ENCODE measurements at places on chromosomes 11 and 22.

- DNase-seq = no peak
These were observed 10.9 kb downstream of the TST start for GRCh38 chr22:37008365-37008764.

- no peak for DNase-seq
These were observed 16.8 kb upstream of the CCDC86 start for GRCh38 chr11:60825118-60825517.

DNA sequence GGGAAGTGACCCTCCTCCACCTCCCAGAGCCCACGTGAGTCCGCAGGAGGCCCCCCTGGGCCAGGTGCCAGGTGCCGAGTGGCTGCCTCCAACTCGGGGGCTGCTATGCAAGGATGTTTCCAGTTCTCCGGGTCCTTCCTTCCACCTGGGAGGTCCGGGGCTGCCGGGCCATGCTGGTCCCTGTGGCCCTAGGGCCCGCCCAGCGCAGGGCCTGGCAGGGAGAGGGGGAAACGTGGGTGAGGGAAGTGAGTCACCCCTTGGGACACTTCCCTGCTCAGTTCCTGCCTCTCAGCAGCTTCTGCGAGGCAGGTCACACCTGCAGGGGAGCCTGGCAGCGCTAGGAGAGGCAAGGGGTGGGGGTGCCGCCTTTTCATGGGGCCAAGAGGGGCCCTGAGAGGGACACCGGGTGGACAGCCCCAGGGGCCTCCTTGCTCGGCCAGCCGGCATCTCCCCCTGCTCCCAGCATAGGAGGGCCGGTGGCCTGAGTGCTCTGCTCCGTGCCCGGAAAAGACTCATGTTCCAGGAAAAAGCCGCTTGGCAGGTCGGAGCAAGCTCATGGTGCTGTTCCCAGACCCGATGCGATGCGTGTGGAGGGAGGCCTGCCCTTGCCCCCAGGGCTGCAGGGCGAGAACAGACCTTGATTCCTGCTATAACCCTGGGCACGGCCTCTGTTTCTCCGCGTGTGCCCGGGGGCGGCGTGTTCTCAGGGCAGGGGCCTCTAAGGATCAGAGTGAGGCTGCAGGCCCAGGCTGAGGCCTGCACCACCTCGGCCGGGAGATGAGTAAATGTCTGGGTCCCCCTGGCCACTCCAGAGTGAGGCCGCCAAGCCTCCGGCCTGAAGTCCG is 30.3 kb upstream of the WNT7B start:
- DNase-seq = peak; percentile 33

DNA sequence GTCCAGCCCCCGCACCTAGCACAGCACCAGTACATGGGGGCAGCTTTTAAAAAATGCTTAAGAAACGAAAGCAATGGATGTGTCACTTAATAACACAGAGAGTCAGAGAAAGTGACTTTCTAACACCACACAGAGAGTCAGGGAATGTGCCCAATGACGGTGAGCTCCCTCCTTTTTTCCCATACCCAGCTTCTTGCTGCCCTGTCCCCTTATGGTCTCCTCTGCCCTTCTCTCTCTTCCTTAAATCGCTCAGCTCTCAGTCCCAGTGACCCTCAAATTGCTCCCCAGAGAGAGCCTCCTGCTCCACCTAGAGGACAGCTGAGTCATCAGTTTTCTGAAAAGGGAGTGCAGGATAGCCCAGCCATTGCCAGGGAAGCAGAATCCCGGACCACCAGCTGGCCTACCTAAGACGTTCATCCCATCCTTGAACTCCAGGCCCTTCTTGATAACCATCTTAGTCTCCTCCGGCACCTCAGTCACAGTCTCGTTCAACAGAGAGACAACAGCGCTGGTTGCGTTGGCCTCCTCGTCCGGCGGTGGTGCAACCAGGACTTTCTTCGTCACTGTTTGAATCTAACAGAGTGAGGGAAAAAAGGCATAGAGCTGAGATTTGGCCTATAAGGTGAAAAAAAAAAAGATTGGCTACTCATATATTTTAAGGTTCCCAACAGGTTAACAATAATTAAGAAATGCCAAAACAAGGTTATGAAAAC is 113.5 kb downstream of the SLC1A2 start:
- DNase-seq = peak; percentile 24

- no peak for DNase-seq
These were observed 25.5 kb upstream of the TMEM45B start for GRCh38 chr11:129790106-129790505.

GRCh38 chr11:36478700-36479329 is 31.3 kb downstream of the TRAF6 start:
- DNase-seq = peak; percentile 41

DNA sequence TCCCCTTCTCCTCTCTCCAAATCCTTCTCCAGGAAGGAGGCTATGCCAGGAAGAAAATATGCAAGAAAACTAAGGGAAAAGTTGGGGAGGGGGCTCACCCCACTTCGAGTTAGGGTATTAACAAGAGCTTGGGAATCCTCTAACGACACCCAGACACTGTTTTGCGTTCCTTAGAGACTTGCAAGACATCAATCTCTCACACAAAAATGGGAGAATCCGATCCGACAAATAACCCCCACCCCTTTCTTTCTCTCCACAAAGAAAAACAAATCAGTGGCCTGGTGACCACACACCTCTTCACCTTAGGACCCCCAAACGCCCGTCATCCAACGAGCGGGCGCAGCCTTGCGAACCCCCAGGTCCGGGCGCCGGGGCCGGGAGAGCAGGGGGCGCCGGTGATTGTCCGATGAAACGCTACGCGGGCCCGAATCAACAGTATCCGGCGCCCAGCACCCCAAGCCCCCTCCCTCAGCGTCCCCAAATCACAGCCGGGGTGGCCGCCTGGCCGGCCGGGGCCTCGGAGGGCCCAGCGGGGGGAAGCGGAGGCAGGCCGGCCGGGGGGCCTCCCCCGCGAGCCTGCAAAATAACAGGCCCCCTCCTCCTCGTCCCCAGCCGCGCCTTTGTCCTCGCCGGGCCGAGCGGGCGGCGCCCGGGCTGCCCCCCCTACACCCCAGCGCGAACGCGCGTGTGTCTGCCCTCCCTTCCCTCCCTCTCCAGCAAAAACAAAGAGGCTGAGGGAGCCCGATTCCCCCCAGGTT is 690 bp downstream of the CSNK1E start:
- DNase-seq = no peak

GRCh38 chr11:75386942-75387630 is 12.2 kb upstream of the RPS3 start:
- DNase-seq = no peak

GRCh38 chr22:22037740-22038139 is 55.2 kb upstream of the TOP3B start:
- no peak for DNase-seq

DNA sequence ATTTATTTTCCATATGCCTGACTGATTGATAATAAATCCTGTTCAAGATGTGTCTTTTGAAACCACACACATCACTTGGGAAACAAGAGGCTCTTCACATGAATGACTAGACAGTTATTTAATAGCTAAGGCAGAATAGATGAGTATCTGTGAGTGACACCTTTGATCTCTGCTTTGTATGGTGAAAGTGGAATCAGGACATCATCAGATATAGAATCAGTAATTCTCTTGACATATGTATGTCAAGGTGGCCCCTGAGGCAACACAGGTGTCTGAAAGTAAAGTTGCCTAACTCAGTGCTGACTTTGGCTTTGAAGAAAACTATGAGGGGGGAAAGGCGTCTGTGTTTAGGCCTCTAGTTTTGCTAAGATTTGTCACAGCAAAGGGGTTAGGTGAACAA is 11.5 kb upstream of the CASP4 start:
- DNase-seq = no peak

DNA sequence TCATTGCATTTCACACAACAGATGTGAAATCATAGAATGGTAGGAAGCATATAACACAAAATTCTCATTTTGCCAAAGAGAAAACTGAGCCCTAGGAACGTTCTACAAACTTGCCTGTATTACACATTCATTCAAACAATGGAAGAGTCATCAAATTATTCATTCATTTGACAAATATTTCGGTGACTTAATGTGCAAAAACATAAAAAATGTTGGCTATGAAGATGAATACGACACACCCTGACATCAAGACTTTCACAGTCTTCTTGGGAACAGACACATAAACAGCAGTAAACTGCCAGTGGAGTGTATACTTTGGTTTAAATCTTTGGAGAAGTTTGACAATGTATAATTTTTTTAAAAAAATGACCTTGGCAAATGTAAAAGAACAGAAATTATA is 20.4 kb upstream of the C11orf87 start:
- DNase-seq = no peak

DNA sequence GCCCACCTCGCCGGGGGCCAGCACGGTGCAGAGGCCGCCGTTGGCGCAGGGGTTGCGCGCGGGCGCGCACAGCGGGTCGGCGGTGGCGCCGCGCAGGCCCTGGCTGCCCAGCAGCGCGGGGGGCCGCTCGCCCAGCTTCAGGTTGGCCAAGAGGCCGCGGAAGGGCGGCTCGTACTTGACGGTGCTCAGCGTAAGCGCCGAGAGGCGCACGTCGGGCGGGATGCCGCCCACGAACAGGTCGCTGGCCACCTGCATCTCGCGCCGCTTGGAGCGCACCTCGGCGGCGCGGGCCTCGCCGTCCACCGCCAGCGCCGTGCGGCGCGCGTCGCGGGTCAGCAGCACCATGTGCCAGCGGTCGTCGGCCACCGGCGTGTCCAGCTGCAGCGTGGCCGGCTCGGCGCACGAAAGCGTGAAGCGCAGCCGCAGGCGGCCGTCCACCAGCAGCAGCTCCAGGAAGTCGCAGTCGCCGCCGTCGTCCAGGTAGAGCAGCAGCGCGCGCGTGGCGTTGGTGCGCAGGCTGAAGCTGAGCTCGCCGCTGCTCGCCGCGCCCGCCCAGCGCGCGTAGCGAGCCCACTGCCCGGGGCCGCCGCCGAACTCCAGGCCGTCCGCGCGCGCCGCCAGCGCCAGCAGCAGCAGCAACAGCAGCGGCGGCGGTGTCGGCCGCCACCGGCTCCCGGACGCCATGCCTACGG is 9.8 kb downstream of the NRXN2 start:
- peak; percentile 23 for DNase-seq

DNA sequence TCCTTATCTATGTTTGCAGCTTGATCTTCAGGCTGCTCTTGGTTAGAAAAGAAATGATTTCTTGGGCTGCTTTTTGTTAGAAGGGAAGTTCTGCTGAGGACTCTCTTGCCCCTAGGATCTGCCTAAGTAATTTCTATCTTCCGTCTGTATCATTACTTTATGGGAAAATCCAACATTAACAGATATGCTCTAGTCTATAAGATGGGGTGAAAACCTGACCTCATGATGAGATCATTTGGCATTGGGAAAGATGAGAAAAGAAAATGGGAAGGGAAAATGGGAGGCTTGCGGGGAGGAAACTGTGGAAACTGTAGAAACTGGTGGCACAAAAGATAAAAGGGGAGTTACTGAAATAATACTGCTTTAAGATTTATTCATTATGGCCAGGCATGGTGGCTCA is 63.6 kb downstream of the FDX1 start:
- no peak for DNase-seq

DNA sequence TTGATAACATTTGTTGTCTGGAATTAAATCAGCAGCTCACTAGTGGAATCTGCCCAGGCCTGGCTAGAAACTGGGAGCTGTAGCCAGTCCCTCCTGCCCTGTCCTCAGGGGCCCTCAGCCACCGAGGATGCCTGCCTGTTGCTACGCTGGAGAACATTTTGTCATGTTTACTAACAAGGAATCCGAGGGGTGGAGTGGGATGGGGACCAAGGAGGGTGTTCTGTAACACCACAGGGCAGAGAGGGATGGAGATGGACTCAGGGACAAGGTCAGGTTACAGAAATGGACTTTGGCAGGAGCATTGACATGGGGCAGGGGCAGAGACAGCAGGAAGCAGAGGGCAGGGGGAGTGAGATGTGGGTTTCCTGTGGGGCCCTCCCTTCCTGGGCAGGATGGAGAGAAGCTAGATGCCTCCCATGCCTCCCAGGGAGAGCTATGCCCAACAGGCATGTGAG is 45.8 kb upstream of the AMPD3 start:
- peak; percentile 48 for DNase-seq

DNA sequence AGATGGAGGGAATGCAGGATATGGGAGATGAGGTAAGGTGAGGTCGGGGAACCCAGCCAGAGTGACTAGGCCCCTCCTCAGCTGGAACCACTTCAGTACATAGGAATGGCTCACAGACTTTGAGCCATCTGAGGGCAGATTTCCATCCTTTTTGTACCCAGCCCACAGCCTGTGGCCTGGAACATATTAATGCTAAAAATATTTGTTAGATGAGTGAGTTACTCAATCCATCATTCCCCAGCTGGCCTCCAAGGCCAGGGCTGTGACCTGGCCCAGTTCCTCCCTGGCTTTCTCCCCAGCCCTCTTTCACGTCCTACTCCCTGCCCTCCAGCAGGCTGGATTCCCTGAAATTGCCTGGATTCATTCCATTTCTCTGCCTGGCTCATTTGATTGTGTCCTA is 57.2 kb upstream of the PRDM11 start:
- DNase-seq = no peak

DNA sequence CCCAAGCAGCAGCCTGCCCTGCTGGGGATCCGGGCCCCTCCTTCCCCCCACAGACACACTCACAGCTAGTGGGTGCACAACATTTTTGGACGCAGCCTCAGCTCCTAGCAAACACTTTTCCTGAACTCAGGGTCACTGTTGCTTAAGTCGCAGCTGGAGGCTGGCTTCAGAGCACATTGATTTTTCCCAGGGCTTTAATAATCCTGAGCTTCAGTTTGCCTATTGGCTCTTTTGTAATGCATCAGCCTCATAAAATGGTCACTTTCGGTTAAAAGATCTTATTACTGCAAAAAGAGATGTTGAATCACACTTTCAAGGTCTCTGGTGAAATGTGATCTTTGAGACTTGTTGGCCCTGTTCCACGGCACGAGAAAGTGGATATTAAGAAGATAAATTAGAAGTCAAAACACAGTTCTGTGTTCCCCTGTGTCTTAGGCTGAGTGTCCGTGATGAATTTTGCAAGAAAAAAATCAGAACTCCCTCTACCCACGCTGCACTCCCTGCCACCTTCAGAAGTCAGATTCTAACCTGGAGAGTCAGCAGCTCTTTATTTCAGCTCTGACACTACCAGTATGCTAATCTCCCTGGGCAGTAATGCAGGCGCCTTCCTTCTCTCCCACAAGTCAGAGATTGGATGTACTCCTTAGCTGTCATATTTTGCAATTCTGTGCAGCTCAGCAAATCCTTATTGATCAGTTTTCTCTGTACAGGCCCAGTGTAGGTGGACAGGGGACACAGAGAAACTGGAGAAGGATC is 158.2 kb upstream of the E2F8 start:
- no peak for DNase-seq

- no peak for DNase-seq
These were observed 14.3 kb downstream of the NRIP3 start for GRCh38 chr11:8989453-8989852.
